ENCODE measurements at places on chromosomes 12 and 14. TPM values are rescaled to one million over a fixed set of nuclear protein-coding genes. Genes with fewer than 3 reads are reported as not detected.
A peak's percentile ranks its signal among the peaks of the same experiment; 100 is the strongest.

DNA sequence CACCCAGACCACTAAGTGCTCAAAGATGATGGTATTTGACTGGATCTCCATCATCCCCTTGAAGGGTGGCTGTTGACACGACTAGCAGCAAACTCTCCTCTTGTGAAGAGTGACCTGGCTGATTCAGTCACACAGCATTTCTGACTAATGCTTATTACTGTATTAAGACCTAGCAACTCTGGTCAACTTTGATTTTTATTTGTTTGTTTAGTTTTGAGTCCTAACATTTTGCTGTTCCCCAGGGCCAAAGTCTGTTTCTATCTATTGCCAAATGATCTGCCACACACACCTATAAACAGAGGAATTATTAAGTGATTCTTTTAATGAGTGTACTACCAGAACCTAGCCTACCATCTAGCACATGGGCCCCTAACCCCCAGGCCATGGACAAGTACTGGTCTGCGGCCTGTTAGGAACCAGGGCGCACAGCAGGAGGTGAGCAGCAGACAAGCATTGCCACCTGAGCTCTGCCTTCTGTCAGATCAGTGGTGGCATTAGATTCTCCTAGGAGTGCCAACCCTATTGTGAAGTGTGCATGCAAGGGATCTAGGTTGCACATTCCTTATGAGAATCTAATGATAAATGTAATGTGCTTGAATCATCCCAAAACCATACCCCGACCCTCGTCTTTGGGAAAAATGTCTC lies 120.0 kb downstream of the RPS6KA5 start:
- H3K4me3 ChIP-seq, result no peak overlapping the region
- no peak overlapping the region for H3K27ac ChIP-seq
- no peaks in the 10 kb centered on the region for H3K27me3 ChIP-seq
- H3K4me1 ChIP-seq, result no peaks in the 10 kb centered on the region

- peaks cover 13% of the 10 kb centered on the region for H3K4me1 ChIP-seq
- DNase-seq, result no peak
- no peak overlapping the region for H3K4me3 ChIP-seq
Measured at GRCh38 chr14:76696361-76696760, 64.9 kb upstream of the VASH1 start.

DNA sequence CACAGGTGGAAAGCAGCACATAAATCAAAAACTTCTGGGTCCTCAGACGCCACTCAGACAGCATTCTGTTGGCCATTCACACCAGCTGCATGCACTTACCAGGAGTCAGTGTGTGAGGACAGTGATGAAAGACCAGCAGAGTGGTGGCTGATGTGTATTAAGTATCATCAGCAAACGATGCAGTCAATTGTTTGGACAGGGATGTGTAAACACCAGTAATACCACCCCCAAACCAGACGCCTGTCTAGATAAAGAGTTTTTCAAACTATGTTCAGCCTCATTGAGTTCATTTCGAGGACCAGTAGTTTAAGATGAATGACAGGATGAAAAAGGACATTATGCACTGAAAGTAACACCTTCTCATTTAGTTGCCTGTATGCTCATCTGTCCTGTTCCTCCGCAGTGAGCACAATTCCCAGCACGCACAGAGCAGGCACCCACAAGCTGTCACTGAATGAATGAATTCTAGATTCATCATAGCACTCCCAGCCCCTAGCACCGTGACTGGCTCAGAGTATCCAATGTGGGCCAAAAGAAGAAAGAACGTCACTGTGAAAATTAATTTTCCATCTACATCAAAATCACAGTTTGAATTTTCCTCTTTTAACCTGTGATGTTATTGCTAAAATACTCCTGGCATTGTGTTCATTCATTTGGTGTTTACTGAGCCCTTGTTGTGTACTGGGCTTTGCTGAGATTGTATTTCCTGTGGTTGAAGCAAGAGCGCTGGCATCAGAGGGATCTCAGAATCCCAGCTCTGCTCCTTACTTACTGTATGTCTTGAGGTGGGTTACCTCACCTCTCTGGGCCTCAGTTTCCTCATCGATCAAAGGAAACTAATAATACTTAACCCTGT lies 124.8 kb upstream of the NOS1 start:
- H3K27ac ChIP-seq, result no peak overlapping the region
- DNase-seq, result no peak
- no peaks in the 10 kb centered on the region for H3K36me3 ChIP-seq
- peaks cover 4% of the 10 kb centered on the region for H3K4me1 ChIP-seq
- H3K27me3 ChIP-seq, result peaks cover 3% of the 10 kb centered on the region

- DNase-seq, result no peak
- H3K27me3 ChIP-seq, result no peaks in the 10 kb centered on the region
- H3K27ac ChIP-seq, result no peak overlapping the region
Measured at GRCh38 chr12:75097003-75097402, 112.6 kb downstream of the KCNC2 start.

GRCh38 chr12:120140603-120141002 lies 24.1 kb upstream of the RAB35 start:
- peaks cover 100% of the 10 kb centered on the region for H3K36me3 ChIP-seq
- no peak overlapping the region for H3K4me3 ChIP-seq
- H3K4me1 ChIP-seq, result peaks cover 4% of the 10 kb centered on the region
- no peak overlapping the region for H3K27ac ChIP-seq
- H3K27me3 ChIP-seq, result no peaks in the 10 kb centered on the region
- no peak for DNase-seq

- no peaks in the 10 kb centered on the region for H3K36me3 ChIP-seq
- H3K4me3 ChIP-seq, result peak overlapping the region; percentile 100
- H3K4me1 ChIP-seq, result peaks cover 49% of the 10 kb centered on the region
Measured at GRCh38 chr14:77319422-77319821, 1.3 kb downstream of the POMT2 start.

DNA sequence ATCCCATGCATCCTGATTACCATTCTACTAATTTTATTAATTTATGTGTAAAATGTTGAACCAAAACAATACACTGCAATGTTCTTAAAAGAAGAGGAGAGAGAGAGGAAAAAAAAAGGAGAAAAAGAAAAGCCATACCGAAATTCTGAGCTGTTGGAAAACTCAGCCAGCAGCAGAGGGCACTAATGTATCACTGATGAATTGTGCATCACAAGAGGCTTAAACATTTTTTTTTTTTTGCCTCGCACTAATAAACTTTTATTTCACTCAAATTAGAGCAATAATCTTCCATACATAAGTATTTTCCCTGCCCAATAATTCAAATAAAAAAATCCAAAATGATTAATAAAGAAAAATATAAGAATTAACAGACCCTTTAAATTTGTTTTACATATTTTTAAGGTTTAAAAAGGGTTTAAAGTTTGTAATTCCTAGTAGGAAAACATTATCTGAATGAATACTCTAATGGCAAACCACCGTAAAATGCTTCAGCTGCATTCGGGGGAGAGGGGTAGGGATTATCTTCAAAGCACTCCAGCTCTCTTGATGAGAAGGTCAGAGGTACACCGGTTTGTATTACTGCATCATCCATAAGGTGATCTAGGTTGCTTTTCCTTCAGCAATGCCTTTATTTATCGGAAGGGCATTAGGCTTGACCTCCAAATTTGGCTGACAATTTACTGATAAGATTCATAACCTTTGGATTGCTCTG lies 41.9 kb downstream of the ATP23 start:
- H3K36me3 ChIP-seq, result no peaks in the 10 kb centered on the region
- no peak overlapping the region for H3K4me3 ChIP-seq
- H3K27ac ChIP-seq, result no peak overlapping the region
- no peak for DNase-seq
- H3K4me1 ChIP-seq, result peaks cover 12% of the 10 kb centered on the region
- no peaks in the 10 kb centered on the region for H3K27me3 ChIP-seq

- DNase-seq, result no peak
- peaks cover 73% of the 10 kb centered on the region for H3K4me1 ChIP-seq
- H3K4me3 ChIP-seq, result no peak overlapping the region
- no peaks in the 10 kb centered on the region for H3K27me3 ChIP-seq
- H3K36me3 ChIP-seq, result no peaks in the 10 kb centered on the region
- H3K27ac ChIP-seq, result peak overlapping the region; percentile 47
Measured at GRCh38 chr12:52029685-52030084, 21.6 kb upstream of the NR4A1 start.

DNA sequence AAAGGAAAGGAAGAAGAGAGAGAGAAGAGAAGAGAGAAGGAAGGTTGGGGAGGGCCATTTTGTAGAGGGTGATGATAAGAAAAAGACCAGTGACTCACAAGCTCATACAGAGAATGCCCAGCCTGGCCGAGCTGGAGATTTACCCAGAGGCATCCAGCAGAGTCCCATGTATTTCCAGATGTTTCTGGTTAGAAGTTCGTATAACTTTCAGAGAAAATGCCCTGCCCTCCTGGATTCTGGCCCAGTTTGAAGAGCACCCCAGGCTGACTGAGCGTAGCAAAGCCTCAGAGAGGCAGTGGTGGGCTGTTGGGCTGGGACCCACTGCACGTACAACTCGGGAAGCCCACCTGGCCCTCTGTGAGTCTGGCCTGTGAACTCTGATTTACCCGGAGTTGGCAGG lies 221.8 kb downstream of the SLC41A2 start:
- peaks cover 4% of the 10 kb centered on the region for H3K4me1 ChIP-seq
- H3K27ac ChIP-seq, result no peak overlapping the region
- no peaks in the 10 kb centered on the region for H3K36me3 ChIP-seq
- H3K27me3 ChIP-seq, result no peaks in the 10 kb centered on the region
- DNase-seq, result no peak

DNA sequence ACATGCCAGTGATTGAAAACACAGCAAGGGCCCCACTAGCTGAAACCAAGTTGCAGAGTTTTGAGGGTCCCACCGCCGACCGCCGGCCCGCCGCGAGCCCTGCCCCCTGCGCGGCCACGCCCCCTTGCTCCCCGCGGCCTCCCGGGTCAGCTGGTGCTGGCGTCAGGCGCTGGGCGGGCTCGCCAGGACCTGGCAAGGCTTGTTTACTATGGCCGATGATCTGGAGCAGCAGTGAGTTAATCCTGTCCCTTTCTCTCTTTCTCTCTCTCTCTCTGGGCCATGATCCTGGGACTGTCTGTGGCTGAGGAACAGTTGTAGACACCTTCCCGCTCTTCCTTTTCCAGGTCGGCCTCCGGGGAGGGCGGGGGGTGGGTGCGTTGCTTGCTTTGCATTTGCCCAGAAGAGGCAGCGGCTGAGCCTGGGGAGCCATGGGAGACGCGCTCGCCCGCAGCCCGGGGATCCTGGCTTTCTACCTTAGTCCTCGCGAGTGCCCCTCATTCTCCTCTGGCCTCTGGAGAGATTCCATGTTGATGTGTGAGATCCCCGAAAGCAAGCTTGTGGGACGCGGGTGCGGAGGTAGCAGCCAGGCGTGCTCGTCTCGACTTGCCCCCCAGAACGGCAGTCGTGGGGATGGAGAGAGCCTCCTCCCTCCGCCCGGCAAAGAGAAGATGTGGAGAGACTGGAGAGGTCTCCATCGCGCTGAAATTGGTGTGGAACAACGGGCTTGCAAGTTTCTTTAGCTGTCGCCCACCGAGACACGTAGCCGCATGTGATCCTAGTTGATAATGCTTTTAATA lies at the start of gene ABHD4:
Gene ABHD4, plus strand, starts transcription at position 202 of the 797 bp plus-strand sequence. Its CDS starts 7 bp downstream, at position 209.
- peak within 1 kb of the TSS; percentile 85 for H3K27ac ChIP-seq
- peak within 1 kb of the TSS; percentile 84 for H3K4me3 ChIP-seq
- H3K36me3 ChIP-seq, result peaks cover 21% of the 10 kb centered on the region
- peaks cover 30% of the 10 kb centered on the region for H3K4me1 ChIP-seq

DNA sequence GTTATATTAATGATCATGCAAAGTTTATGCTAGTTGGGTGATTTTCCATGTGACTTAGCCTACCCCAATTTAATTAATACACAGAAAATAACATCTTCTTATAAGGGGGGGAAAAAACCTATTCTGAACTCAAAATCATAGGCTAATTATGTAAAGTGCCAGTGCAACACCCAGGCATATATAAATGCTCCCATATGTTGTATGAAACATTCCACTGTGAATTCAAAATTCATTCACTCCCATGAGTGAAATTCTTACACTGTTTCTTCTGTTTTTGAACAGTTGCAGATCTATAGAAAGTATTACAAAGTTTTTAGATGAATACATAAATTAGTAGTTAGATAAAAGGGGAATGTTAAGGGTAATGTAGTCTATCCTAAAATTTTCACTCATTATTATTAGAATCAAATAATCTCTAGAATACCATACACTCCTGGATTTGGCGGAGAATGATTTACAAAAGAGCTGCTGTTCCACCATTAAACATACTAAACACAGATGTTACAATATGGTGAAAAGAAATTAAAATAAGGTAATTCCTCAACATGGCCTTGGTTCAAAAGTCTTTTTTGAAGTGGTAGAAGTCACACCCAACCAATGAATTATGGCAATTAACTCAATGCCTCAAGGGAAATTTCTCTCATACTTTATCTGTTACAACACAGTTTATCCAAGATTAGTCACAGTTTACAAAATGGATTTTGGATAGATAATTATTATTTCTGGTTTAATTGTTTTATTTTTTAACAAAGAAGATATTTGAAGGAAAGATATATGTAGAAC lies 454.1 kb upstream of the FLRT2 start:
- no peaks in the 10 kb centered on the region for H3K27me3 ChIP-seq
- H3K4me1 ChIP-seq, result no peaks in the 10 kb centered on the region
- no peak overlapping the region for H3K4me3 ChIP-seq
- no peak for DNase-seq

- no peaks in the 10 kb centered on the region for H3K4me1 ChIP-seq
- H3K4me3 ChIP-seq, result no peak overlapping the region
- no peak for DNase-seq
- H3K27ac ChIP-seq, result no peak overlapping the region
Measured at GRCh38 chr12:91349476-91349875, 166.9 kb upstream of the DCN start.

Gene ANKRD33
- not detected for total RNA-seq

Gene NPFF
- total RNA-seq, result not detected

Gene FLRT2
- 4.7 TPM for total RNA-seq

Gene ADAMTS20
- not detected for total RNA-seq

Measured in left ventricle myocardium inferior (tissue), 1 donor.